Muscle of leg (tissue), 16 donors: ENCODE measurements at places on chromosomes 16 and 17. TPM values are rescaled to one million over a fixed set of nuclear protein-coding genes. Genes with fewer than 3 reads are reported as not detected.

Gene SRP68
- 25.0 TPM for total RNA-seq

Gene MT1M
- total RNA-seq, result 2.4 TPM

Gene TSPAN10
- 0.53 TPM for total RNA-seq

GRCh38 chr16:19108409-19109287, 5.1 kb upstream of the ITPRIPL2 start:
- no peak overlapping the region for H3K4me3 ChIP-seq
- H3K27me3 ChIP-seq, result no peaks in the 10 kb centered on the region
- DNase-seq, result no peak

DNA sequence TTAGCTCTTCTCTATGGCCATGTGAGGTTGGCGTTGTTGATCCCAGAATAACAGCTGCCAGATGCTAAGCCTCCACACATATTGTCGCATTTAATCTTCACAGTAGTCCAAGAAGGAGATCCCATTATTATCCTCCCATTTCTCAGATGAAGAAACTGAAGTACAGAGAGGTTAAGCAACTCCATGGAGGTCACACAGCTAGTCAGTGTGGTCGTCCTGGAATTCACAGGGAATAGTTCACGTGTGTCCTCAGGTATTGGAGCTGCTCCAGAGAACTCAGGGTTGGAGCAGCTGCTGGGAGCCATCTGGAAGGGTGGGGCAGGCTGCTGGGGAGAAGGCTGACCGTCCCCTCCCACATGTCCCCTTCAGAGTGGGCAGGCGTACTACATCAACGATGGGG, 19.5 kb downstream of the SDR42E2 start:
- no peak for DNase-seq
- H3K4me3 ChIP-seq, result no peak overlapping the region
- peaks cover 2% of the 10 kb centered on the region for H3K27me3 ChIP-seq
- H3K27ac ChIP-seq, result no peak overlapping the region
- no peaks in the 10 kb centered on the region for H3K4me1 ChIP-seq
- no peaks in the 10 kb centered on the region for H3K36me3 ChIP-seq

DNA sequence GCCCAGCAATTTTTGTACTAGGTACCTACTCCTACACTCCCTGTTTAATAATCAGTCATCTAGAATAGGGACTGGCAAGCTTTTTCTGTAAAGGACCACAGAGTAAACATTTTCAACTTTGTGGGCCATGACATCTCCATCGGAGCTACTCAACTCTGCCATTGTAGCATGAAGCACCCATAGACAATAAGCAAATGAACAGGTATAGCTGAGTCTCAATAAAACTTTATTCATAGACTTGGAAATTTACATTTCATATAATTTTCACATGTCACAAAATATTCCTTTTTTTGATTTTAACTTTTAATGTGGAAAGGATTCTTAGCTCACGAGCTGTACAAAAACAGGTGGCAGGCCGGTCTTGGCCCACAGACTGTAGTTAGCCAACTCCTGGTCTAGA, 345.8 kb downstream of the SOX9 start:
- H3K27me3 ChIP-seq, result peaks cover 4% of the 10 kb centered on the region
- H3K4me3 ChIP-seq, result no peak overlapping the region
- no peaks in the 10 kb centered on the region for H3K36me3 ChIP-seq

GRCh38 chr17:46171939-46172338, 21.3 kb downstream of the KANSL1 start:
- H3K4me1 ChIP-seq, result no peaks in the 10 kb centered on the region
- DNase-seq, result no peak
- no peaks in the 10 kb centered on the region for H3K27me3 ChIP-seq
- no peak overlapping the region for H3K4me3 ChIP-seq

- H3K27me3 ChIP-seq, result no peaks in the 10 kb centered on the region
- H3K4me1 ChIP-seq, result peaks cover 2% of the 10 kb centered on the region
- no peaks in the 10 kb centered on the region for H3K36me3 ChIP-seq
- H3K4me3 ChIP-seq, result no peak overlapping the region
Measured at GRCh38 chr16:78133919-78134318, 34.5 kb downstream of the WWOX start.

GRCh38 chr17:83100853-83101391, 21.5 kb downstream of the METRNL start:
- H3K27ac ChIP-seq, result peak overlapping the region; percentile 47
- no peak for DNase-seq
- H3K4me3 ChIP-seq, result no peak overlapping the region
- peaks cover 83% of the 10 kb centered on the region for H3K4me1 ChIP-seq
- peaks cover 25% of the 10 kb centered on the region for H3K27me3 ChIP-seq

GRCh38 chr17:65630502-65630901, 69.1 kb upstream of the AXIN2 start:
- no peak for DNase-seq
- no peak overlapping the region for H3K4me3 ChIP-seq
- no peaks in the 10 kb centered on the region for H3K27me3 ChIP-seq
- H3K36me3 ChIP-seq, result no peaks in the 10 kb centered on the region
- no peaks in the 10 kb centered on the region for H3K4me1 ChIP-seq
- H3K27ac ChIP-seq, result no peak overlapping the region

DNA sequence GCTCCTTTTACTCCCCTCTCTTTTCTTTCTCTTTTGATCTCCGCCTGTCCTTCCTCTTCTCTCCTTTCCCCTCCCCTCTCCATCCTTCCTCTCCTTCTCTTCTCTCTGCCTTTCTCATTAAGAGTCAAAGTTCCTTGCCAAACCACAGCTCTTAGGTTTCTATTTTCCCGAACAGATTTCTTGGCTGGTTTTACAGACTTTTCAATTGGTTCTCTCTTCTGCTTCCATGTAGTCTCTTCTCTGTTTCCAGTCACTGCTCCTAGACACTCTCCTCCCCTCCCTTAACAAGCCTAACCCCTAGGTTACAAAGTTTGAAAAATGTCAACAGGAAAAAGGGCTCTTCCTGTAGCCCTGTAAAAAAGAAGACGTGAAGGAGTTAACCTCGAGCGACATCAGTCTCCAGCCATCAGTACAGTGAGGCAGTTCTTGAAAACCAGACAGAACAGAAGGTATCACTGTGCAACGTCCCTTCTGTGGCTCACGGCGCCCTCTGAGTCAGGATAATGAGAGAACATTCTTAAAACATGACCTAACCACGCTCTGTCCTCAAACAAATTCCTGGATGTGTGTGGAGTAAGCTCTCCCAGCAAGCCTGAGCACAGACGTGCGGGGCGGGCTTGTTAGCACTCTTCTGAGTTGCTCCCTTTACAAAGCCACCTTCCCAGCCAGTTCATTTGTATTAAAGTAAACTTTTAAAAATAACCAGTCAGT, 11.6 kb upstream of the MARCHF10 start:
- peak; percentile 97 for DNase-seq
- no peak overlapping the region for H3K4me3 ChIP-seq
- peaks cover 22% of the 10 kb centered on the region for H3K4me1 ChIP-seq
- H3K36me3 ChIP-seq, result no peaks in the 10 kb centered on the region
- peak overlapping the region; percentile 94 for H3K27ac ChIP-seq

DNA sequence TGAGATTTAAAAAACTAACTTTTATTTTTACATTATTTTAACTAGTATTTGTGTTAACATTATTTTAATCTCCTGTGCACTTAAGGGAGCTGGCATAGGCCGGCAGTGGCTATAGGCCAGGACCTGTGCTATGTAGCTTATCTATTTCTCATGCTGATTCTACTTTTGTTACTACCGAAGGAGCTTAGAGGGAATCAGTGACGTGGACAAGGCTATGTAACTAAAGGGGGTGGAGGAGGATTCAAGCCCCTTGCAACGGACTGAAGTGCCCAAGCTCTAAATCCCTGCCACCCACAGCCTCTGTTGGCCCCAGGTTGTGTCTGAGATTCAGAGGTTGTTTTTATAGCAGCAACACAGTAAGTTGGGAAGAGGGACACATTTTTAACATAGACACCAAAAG, 356.4 kb downstream of the WWOX start:
- no peak overlapping the region for H3K4me3 ChIP-seq
- no peaks in the 10 kb centered on the region for H3K27me3 ChIP-seq
- no peaks in the 10 kb centered on the region for H3K4me1 ChIP-seq
- no peak overlapping the region for H3K27ac ChIP-seq
- DNase-seq, result no peak
